ENCODE measurements at places on chromosomes 7 and 10.

DNA sequence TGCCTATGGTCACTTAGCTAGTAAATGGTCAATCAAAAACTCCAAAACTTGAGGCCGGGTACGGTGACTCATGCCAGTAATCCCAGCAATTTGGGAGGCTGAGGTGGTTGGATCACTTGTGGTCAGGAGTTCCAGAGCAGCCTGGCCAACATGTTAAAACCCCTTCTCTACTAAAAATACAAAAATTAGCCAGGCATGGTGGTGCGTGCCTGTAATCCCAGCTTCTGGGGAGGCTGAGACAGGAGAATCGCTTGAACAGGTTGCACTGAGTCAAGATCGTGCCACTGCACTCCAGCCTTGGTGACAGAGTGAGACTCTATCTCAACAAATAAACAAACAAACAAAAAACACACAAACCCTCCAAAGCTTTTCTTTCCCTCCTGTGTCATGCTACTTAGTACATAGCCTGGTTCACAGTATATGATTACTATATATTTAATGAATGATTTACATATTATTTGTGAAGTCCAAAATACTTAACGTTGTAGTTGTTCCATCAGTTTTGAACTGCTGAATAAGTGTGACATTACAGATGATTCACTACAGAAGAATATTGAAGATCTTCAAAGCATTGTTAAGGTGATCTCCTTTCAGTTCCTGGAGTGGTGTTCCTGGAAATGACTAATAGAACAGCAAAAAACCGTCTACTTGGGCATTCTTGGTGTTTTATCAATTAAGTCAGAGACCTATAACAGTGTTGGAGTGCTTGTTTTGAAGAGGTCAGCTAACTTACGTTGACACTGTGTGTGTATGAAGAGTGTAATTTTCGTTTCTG lies 72.9 kb downstream of the ADK start:
- DNase-seq, result peak; percentile 65

GRCh38 chr7:40492946-40493345 lies 358.1 kb downstream of the SUGCT start:
- DNase-seq, result no peak

- no peak for DNase-seq
These were observed 911.0 kb upstream of the ZNF722 start for GRCh38 chr7:63087575-63088190.

DNA sequence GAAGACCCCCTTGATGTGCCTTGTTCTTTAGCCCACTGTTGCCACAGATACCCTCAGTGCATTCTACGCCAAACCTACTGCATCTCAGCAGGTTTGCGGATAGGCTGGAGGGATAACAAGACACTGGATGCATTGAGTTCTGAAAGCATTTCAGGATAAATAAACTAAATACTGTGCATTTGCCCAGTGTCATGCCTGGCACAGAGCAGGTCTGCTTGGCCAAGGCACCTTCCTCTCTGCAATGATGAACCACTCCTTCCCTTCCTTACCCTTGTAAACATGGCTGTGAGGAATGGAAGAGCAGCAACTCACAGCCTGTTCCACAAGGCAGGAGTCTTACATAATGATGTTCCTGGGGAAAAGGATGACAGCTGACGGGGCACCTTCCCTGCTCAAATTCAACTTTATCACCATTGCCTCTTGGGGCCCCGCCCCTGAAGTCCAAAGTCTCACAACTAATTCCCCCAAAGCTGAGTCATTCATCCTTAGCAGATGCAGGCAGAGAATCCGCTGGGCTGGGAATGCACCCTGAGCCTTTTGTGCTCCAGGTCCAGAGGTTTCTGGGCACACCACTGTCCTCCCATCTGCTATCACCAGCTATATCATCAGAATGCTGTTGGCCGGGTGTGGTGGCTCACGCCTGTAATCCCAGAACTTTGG lies 11.6 kb downstream of the DDX56 start:
- DNase-seq, result no peak

DNA sequence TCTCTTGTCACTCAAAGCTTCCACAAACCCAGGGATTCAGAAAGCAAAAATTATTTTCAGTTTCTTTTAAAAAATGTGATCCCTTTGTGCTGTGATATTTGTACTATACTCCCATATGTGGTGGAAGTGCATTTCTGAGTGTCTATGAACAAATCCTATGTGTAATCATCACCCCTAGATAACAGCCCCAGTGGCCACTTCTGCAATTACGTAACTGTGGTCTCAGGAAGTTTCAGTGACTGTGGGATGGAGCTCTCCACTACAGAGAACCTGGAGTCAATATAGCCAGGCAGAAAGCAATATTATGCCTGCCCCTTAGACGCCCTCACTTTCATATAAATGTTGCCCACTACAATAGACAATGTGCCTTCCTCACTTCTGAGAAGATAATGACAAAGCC lies 1101.7 kb upstream of the GHITM start:
- no peak for DNase-seq

DNA sequence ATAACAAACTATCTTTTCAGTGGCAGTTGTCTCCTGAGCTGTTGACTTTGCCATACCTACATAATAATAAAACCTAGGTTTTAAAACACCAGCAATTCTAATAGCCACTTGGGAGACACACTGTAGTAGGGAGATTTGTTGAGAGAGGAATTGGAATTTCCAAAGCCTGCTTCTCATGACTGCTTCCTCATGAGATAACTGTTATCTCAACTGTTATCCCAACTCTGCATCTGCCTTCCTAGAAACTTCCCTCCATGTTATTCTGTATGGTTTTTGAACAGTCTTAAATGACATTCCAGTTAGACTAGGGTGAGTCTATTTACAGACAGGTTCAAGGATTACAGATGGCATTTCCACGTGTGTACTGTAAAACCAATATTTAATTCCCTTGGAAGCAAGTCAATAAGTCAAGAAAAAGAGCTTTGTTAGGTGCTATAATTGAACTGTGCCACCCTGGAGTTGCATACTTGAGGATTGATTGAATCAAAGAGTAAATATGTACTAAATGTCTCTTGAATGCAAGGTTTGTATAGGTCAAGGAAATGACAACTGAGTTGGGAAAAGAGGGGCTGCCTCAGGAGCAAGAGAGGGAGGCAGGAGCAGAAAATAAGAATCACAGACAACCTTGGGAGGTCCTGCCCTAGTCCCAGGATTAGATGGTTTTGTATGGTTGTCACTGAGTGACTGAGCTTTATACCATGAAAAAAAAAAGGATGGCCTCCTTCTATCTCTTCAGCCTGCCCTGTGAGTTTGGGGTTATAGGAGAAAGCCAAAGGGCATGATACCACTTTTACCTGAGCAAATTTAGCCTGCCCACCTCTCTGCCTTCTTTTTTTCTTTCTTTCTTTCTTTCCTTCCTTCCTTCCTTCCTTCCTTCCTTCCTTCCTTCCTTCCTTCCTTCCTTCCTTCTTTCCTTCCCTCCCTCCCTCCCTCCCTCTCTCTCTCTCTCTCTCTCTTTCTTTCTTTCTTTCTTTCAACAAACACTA lies 9.9 kb upstream of the TM9SF3 start:
- no peak for DNase-seq

- DNase-seq, result no peak
These were observed 17.1 kb upstream of the MACROH2A2 start for GRCh38 chr10:70035531-70035930.

DNA sequence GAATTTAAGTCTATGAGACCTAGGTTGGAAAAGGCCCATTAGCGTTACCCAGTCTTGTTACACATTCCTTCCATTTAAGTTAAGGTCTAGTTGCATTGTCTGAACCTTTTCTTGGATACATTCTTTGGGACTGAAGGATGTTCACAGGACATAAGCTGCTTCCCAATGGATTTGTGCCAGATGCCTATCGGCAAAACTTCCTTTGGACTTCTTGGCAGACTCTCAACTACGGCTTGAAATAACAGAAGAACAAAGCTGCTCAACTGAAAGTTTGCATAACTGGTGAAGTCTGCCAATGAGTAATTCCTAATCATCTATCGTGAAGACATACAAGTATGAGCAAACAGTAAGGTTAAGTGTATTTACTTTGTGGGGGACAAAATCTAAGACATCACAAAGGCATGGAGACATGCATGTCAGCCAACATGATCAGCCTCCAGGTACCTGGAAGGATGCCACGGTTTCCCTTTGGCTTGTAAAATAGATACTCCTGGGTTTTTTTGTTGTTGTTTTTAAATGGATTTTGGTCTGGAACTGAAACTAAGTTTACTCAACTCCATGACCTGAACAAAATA lies 35.4 kb downstream of the MALSU1 start:
- DNase-seq, result no peak

DNA sequence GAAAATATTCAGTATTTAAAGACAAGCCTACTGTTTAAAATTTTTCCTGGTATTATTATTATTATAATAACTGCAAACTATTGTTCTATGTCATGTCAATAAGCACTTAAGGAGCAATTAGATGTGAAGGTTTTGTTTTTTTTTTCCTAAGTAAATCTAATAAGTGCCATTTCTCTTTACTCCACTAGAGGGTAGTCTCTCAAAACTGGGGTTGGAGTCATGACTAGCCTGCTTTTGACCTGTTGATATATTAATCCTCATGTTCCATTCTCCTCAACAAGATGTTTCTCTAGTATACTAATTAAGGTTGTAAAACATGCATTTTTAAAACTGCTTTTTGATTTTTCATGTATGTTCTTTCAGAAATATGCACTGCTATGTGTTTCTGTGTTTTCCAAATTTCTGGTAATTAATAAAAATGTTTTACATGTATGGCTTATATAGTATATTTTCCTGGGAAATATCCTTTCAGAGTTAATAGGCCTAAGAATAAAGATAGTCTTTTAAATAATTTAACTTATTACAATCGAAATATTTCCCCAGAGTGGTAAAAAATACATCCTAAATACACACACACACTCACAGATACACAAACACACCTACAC lies 1.0 kb upstream of the LRRN3 start:
- peak; percentile 20 for DNase-seq

GRCh38 chr10:132443605-132443982 lies 46.6 kb downstream of the PWWP2B start:
- DNase-seq, result peak; percentile 80

DNA sequence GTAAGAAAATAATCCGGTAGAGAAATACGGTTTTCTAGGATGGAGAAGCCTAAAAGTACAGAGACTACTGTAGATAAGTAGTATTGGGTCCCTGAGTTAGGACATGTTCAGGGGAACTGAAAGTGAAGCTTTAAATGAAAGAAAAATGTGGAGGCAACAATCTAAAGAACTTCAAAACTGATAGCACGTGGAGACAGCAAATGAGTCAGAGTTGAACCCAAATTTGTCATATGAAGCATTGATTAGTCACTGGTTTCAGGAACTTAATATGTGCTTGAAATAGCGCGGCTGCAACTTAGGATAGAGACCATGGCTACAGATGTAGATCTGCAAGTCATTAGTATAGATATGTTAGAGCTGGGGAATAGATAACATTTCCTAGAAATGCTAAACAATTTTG lies 1138.6 kb upstream of the SORCS1 start:
- no peak for DNase-seq

DNA sequence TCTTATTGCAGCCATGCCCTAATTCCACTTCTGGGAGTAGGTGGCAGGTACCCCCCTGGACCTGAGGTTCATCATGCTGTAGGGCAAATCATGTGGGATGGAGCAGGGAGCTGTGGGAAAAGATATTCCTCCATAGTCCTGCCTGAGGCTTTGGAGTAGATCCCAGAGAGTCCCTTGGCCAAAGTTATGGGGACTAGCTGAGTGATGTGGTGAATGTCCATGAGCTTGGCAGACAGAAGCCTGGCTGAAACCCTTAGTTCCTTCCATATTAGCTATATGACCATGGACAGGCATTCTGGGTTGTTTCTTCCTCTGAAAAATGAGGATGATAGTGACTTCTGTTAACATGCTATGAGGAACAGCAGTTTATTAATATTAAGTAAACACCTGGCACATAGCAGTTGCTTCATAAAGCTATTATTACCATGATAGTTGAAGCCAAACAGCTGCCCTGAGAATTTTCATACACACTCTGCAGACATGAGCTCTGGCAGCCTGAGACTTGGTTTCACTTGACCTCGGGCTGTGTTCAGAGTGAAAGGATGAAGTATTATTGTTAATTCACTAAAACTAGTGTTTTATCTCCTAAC lies 15.0 kb upstream of the IMPDH1 start:
- DNase-seq, result no peak

GRCh38 chr10:103947799-103948516 lies 19.0 kb upstream of the SLK start:
- no peak for DNase-seq

- no peak for DNase-seq
These were observed 5.2 kb upstream of the ACBD5 start for GRCh38 chr10:27245836-27246235.

DNA sequence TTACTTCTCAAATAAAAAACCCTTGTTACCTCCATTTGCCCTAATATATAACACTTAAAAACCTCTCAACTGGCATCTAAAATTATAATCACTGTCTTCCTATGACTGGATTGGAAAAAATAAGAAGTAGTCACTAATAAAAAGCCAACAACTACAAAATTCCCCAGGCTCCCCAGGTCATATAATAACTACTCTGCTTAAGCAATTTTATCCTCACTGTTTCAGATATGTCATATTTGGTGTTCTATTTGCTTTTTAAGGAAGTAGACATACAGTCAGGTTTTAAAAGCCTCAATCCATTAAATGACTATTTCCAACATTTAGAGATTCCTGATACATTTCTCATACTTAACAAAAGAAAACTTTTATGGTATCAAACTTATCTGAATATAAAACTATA lies 2.4 kb downstream of the H2AZ2 start:
- DNase-seq, result no peak

DNA sequence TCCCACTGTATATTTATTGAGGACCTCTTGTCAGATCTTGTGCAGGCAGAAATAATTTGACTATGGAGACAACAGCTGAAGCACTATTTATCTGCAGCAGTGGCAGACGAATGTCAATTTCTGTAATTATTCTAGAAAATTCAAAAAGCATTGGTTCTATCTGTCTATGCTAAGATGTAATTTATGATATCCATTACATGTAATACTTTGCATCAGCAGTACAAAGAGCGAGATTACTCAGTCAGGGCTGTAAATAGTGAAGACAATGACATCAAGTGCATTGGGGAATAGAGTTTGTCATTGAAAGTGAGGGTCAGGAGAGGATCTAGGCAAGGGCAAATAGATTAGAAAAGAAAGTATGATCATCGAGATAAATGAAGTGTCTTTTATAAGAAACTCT lies 508.2 kb downstream of the ZWINT start:
- DNase-seq, result no peak

- DNase-seq, result no peak
These were observed 23.2 kb downstream of the PDZD8 start for GRCh38 chr10:117351996-117352395.

DNA sequence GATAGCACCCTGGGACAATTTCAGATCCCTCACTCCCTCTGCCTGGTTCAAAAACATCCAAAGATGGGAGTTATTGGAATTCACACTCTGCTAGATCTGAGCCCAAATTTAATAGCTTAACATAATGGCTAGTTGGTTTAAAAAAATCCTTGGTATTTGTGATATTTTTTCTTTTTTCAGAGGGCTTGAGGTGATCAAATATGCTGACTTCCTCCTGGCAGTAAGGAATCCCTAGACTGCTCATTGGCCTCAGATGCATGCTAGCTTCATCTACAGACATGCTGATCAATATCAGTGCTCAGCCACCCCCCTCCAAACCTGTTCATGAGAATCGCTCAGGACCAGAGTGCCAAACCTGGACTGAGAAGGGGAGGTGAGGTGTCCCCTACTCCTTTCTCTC lies 74.7 kb upstream of the PLPP4 start:
- DNase-seq, result no peak
